ENCODE measurements at places on chromosomes 3 and 15. TPM values are rescaled to one million over a fixed set of nuclear protein-coding genes. Genes with fewer than 3 reads are reported as not detected.

Gene ITPKA
- total RNA-seq: 50.0 TPM

Gene HES1
- 43.1 TPM for total RNA-seq

Gene NR2E3
- 1.3 TPM for total RNA-seq

Gene ARIH1
- 36.5 TPM for total RNA-seq

Gene GOLGA8O
- not detected for total RNA-seq

Gene MYRIP
- total RNA-seq: 10.7 TPM

GRCh38 chr15:77717333-77717990 is 84.8 kb upstream of the LINGO1 start:
- no peak for DNase-seq

DNA sequence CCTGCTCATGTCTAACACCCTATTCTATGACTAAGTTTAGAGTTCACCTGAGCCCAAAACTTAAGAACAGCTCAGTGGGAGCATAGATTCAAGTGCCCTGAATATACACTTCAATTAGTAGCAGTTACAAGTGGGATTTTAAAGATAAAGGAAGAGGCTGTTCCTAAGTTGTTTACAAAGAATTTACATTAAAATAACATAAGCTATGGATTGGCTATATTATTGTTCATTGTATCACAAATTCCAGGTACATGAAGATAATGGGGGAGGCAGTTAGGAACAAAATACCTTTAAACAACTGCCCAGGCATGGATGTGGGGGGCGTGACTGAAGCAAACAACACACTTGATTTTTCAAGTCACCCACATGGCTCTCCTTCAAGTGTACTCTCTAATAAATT is 52.7 kb downstream of the ROPN1B start:
- DNase-seq: no peak

DNA sequence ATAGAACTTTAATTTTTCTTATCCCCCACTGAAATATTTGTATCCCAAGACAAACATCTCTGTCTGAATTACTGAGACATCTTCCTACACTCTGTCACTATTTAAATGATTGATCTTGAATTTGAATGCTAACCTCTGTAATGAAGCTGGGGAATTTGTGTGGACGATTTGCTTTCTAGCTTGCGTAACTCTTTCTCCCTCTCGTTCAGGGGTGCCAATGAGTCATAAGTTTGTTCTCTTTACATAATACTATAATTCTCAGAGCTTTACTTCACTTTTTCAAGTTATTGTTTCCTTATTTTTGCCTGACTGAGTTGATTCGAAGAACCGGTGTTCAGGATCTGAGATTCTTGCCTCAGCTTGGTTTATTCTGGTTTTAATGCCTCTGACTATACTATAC is 783.3 kb upstream of the CADM2 start:
- DNase-seq: no peak

GRCh38 chr15:34031987-34032760 is 6.8 kb downstream of the AVEN start:
- no peak for DNase-seq

DNA sequence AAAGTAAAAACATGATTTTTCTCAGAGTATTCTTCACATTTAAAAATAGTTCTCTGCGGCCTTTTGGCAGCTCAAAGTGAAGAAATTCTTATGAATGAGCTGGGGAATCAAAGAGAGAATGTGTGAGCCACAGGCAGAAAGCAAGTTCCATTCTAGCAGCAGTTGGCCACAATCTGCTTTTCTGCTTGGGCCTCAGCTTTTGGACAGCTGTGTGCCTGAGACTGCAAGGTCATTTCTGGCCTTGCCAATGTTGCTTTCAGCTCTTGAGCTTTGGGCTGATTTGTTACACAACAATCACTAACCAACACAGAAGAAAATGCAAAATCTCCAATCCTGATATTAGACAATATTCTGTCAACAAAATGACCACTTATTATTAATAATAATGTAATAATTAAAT is 14.4 kb upstream of the TM4SF4 start:
- DNase-seq: no peak

DNA sequence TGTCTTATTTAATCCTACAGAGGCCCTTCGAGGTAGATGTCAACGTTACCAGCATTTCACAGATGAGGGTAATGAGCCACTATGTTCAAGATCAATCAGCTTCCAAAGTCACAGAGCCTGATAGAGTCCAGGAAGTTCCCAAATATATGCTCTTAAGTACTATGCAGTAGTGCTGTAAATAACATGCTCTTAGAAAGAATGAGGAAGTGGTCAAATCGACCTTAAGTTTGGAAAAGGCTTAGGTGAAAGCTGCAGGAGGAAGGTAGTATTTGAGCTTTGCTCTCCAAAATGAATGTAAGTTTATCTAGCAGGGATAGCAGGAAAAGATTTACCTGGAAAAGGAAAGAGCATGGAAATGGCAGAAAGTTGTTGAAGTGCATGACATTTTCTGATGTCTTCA is 234.0 kb downstream of the RBMS3 start:
- no peak for DNase-seq

DNA sequence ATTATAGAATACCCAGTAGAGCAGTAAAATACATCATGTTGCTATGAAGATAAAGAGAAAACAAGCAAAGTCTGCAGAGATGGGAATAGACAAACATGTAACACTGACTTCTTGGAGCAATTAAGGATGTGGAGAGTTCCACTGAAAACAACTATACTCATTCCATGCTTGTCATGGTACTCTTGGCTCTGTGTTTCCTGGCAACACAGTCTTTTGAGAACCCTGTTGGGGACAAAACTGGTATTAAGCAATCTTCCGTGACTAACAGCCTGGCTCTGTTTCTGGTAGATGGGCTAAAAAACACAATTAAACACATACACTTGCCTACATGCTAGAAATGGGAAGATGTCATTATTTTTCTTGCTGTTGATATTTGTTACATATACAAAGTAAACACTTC is 1212.3 kb upstream of the GBE1 start:
- DNase-seq: no peak

- DNase-seq: no peak
Observed at GRCh38 chr3:127768346-127769008, 53.8 kb downstream of the MGLL start.

DNA sequence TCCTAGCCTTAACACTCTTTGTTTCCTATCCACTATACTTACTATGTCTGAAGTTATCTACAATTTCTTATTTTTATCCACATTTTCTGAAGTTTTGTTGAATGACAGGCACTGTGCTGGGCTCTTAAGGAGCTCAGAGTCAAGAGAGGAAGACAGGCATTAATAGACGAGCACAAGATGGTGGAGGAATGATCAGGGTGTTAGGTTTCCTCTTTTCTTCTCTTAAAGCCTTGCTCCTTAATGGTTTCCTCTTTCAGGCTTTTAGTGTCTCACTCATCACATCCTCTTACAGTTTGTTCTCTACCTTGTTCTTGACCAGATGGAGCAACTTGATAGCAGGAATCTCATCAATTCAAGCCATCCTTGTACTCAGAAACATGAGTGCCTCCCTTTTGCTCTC is 52.9 kb upstream of the BCL6 start:
- DNase-seq: no peak

DNA sequence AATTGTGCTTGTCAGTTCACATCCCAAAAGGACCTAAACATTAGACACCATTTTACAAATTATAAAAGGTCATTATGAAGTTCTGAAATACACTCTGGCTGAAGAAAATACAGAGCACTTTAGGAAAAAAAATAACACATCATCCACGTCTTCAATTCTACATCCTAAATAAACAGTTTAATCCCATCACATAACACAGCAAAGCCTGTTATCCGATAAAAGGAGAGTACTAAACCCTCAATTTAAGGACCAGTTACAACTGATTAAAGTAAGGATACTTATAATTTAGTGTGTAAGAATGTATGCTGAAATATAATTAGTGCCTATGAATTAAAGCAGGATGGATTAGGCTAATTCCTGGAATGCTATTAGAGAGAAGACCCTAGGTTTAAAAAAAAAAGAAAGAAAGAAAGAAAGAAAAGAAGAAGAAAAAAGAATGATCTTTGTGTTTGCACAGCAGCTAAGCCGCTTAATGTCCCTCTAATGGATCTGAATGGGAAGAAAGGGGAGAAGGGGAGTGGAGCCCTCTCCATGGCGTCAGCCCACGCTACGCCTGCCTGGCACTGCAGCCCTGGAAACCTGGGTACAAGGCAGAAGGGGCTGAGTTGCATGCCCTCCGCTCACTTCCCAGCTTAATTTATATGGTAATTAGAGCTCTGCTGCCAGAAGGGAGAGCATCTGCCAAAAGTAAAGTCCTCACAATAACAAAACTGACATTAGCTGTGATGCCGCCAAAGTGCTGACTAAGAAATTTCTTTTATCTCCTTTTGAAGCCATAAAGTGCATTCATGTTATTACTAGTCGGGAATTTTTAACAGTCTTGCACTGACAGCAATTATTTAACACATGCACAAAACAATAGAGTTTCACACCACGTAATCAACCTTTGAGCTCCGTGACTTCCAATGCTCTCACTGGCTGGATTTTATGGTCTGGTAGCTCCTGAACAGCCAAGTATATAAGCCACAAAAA is 90.0 kb downstream of the FSIP1 start:
- no peak for DNase-seq

Measured in stomach (tissue), 19 donors.